EH (cell line): ENCODE measurements at places on chromosomes 2 and 18.
A peak's percentile ranks its signal among the peaks of the same experiment; 100 is the strongest.

- no peak for DNase-seq
Observed at GRCh38 chr2:579351-579886, 97.8 kb downstream of the TMEM18 start.

DNA sequence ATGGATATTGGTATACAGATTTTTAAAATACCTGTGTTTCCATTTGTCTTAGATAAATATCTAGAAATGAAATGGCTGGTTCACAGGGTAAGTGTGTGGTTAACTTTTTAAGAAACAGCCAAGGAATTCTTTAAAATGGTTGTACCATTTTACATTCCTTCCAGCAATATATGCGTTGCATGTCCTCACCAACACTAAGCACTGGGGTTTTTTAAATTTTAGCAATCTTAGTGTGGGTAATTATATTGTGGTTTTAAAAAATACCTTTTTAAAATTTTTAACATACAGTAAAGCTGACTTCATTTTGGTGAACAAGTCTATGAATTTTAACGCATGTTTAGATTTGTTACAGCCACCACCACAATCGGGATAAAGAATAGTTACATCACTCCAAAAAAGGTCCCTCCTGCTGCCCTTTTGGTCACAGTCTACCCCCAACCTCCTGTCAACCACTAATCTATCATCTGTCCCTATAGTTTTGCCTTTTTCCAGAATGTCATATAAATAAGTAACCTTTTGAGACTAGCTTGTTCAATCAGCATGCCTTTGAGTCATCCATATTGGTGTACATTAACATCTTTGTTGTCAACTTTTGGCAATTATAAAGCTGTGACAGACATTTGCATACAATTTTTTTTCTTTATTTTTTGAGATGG lies 128.1 kb upstream of the MSTN start:
- DNase-seq: peak; percentile 21

GRCh38 chr18:23515911-23516546 lies 12.7 kb downstream of the RMC1 start:
- DNase-seq: peak; percentile 83

DNA sequence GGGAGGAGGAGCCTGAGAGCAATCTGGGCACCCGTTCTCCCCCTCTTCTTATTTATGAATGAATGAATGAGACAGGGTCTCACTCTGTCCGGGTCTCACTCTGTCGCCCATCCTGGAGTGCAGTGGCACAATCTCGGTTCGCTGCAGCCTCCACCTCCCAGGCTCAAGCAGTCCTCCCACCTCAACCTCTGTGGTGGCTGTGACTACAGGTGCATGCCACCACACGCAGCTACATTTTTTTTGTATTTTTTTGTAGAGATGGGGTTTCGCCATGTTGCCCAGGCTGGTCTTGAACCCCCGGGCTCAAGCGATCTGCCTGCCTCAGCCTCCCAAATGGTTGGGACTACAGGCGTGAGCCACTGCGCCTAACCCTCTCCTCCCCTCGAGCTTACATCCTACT lies 198.4 kb downstream of the NEDD4L start:
- no peak for DNase-seq

DNA sequence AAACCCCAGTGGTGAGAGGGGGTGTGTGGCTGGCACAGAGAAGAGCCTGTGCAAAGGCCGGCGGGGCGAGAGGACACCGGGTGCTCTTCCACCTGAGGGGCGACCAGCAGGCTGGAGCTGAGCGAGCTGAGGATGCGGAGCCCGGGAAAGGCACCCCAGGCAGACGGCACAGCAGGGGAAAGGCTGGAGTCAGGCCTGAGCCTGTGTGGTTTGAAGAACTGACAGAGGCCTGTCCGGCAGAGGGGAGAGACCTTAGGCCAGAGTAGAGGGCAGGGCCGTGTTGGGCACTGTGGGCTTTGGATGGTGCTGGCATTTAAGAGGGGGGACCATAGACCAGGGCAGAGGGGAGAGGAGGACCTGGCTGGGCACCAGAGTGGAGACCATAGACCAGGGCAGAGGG lies 149.8 kb downstream of the RTP5 start:
- no peak for DNase-seq

GRCh38 chr2:240811346-240812300 lies 8.4 kb downstream of the KIF1A start:
- DNase-seq: no peak

DNA sequence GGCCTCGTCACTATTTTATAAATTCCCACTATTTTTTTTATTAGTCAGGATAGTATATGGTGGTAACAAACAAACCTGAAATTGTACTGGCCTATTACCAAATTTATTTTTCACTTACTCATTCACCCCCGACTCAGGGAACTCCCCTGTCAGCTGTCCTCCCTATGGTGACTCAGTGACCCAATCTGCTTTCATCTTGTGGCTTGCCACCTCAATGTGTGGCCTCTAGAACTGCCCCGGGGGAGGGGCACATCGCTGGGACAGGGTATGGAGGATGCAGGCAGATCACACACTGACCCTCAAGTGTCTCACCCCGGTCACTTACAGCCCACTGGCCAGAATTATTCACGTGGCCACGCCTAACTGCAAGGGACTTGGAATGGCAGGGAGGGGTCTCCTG lies 71.6 kb downstream of the ACTR2 start:
- DNase-seq: peak; percentile 65

DNA sequence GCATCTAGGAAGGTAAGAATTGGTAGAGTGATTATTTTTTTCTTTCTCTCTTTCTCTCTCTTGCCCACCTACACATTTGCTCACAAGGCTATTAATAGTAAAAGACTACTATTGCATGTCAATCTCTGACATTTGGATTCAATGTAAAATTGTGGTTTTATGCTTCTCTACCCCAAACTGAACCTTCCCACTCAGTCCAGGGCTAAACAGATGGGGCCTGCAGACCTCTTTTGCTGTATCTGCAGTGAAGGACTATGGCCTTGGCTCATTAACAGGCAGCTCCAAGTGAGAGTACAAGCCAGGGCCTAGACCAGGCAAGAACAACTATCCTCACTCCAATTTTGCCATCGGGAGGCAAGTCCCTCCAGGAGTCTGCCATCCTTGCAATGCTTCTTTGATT lies 68.3 kb upstream of the ARL4C start:
- DNase-seq: no peak

DNA sequence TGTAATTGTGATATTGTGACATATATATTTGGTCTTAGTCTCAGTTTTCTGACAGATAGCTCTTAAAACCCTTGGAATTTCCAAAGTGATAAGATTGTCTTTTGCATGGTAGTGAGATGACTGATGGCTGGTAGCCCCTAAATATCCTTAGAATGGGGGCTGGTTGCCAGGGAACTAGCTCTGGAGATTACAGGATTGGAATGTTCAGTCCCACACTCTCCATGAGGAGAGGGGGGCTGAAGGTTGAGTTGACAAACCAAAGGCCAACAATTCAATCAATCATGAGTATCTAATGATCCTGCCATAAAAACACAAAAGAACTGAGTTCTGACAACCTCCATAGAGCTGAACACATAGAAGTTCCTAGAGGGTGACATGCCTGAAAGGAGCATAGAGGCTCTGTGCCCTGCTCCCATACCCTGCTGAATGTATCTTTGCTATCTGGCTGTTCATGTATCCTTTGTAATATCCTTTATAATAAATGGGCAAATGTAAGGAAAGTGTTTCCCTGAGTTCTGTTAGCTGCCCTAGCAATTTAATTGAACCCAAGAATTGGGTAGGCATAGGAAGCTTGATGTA lies 1680.3 kb upstream of the PIK3C3 start:
- DNase-seq: no peak

DNA sequence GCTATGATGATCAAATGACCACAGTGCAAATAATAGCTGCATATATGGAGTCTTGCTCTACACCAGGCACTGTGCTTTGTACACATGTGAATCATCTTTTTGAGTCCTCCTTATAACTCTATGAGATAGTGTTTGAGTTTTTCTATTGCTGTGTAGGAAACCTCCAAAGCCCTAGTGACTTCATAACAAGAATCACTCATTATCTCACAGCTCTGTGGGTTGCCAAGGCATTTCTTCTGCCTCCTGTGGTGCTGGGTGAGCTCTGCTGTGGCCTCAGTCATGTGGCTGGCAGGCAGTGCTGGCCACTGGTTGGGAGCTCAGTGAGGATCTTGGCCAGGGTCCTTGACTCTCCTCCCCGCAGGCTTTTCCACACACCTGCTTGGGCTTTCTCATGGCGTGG lies 153.4 kb downstream of the CAPN13 start:
- peak; percentile 69 for DNase-seq

DNA sequence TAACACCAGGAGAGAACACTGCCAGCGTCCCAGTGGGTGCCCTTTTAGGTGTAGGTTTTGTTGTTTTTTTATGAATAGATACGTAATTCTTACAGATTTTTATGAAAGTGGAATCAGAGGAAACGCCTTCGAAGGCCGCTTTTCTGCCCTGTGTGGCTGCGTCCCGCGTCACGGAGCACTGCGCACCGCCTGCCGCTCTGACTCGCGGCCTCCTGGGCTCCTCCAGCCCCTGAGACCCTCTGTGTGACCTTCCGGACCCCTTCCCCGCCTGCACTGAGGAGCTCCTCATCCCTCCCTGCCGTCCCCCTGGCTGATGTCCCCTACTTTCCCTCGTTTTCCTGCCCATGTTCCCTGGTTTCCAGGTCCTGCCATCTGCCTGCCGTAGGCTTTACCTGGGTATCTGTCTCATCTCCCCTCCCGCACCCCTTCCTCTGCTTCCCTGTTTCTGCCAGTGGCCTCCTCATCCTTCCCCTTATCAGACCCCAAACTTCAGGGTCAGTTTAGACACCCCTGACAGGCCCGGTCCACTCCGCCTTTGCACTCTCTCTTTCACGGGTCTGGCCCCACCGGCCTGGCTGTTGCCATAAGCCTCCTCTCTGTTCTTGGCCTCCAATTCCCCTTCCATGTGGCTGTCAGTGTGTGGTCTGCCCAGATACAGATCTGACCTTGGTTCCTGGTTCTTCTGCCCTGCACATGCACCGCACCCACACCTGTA lies 32.7 kb downstream of the PDIA6 start:
- no peak for DNase-seq
